ENCODE measurements at places on chromosomes 3 and 15.

- no peak for DNase-seq
Measured at GRCh38 chr3:71709908-71710511, 15.2 kb downstream of the EIF4E3 start.

DNA sequence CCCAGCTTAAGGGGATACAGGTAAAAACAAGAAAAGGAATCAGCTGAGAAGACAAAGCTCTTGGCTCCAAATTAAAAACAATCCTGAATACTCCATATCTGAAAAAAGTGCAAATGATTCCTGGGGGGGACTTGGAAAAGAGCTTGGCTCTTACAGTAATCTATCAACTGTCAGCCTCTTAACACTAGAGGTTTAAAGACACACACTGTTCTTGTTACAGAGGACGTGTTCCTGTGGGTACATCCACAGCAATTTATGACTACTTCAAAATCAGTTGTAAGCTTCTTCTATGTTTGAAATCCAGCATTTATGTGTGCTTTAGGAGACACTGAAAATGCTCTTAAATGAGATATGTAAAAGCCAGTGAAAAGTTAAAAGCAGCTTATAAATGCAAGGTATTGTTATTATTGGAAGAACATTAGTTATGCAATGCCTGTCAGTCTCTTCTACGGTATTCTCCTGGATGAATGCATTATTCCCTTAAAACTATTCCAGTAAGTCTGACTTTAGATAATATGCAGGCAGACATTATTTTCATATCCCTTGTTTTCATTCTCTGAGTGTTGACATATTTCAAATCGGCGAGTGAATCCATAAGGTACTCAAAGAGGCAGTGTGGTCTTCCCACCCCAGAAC, 408.4 kb upstream of the ADAMTS9 start:
- no peak for DNase-seq

DNA sequence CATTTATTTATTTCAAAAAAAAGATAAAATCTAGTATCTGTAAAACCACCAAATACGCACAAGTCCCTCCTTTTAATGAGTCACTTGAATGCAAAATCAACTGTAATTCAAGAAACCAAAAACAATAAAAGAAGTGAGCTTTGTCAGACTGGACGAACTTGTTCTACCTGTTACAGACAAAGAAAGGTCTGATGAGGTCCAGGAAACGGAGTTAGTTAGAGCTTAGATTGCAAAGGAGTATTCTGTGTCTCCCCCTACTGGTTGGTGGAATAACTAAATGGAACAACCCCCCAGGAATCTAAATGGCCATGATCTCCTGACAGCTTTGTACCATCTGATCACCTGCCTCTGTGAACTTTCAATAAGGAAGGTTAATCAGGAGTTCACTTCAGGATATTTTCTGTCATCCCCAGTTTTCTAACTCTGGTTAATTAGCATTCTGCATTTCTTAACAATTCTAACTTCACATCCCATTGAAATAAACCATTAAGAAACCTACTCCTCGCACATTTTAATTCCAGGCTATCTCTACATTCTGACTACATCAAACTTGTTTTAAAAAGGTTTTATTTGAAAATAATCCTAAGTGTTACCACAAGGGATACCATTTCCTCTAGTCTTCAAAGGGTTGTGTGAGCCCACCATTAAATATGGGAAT, 333.0 kb upstream of the SATB1 start:
- no peak for DNase-seq

GRCh38 chr3:186511245-186511644, 32.9 kb downstream of the CRYGS start:
- DNase-seq, result no peak

DNA sequence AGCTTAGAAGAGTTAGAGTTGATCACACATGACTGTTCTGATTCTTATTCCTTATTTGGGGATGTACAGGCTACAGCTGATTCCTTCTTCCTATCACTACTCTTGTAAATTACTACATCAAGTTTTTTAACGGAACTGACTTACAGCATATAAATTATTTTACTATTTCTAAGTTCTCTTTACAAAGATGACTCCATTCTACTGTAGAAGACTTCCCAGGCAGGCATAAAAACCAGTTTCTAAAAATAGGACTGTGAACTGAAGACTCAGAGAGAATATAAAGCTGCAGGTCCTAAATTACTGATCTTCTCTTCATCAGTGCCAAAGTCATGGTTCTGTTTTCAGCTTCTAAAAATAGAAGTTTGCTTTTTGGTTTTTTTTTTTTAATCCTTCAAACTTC, 38.9 kb downstream of the ANO10 start:
- DNase-seq, result no peak

- DNase-seq, result no peak
Measured at GRCh38 chr3:134682196-134682880, 31.5 kb upstream of the KY start.

- no peak for DNase-seq
Measured at GRCh38 chr3:65148687-65149086, 460.9 kb upstream of the ADAMTS9 start.

GRCh38 chr15:43199945-43200488, 14.8 kb downstream of the CCNDBP1 start:
- DNase-seq, result no peak

DNA sequence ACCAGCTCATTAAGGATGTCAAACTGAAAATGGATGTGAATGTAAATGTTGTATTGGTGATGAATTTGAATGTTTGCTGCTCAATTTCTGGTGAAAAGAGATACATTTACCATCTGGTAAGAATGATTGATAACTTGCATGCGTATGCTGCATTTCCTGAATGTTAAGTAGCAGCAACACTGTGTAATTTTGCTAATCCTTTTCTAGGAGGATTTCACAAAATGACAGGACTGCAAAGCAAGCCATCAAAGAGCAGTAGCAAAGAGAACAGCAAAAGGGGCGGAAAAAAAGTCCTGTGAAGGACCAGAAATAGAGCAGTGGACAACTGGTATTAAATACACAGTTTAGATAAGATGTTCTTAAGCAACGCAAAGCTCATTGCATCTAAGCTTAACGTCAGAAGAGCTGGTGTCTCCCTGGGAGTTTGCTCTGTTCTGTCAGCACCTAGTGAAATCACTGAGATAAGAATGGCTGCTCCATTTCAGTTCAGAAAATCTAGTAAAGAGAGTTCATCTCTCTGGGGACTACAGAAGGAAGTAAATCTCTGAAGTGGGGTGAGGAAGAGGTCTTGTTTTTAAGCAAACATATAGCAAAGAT, 23.5 kb upstream of the PAQR5 start:
- no peak for DNase-seq

- no peak for DNase-seq
Measured at GRCh38 chr3:73677336-73678024, 52.7 kb upstream of the PDZRN3 start.

DNA sequence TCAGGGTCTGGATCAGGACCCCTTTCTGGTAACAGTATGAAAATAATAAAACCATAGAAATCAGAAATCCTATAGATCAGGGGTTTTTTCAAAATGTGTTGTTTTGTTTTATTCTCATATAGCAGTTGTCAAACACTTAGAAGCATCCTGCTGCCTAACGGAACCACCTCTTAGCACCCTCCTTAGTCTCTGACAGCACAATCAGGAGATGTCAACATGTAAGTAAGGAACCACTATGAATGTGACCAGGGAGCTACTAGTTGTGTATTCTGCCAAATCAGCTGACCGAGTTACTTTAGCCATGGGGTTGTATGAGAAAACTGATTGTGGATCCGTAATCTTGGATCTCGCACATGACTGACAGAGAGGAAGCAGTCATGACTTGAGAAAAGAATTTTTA, 22.2 kb downstream of the CCDC39 start:
- no peak for DNase-seq

GRCh38 chr15:71732636-71733035, 77.7 kb upstream of the NR2E3 start:
- no peak for DNase-seq

- no peak for DNase-seq
Measured at GRCh38 chr3:160956785-160957184, 148.4 kb downstream of the B3GALNT1 start.

- no peak for DNase-seq
Measured at GRCh38 chr3:176579711-176580185, 617.5 kb downstream of the TBL1XR1 start.

DNA sequence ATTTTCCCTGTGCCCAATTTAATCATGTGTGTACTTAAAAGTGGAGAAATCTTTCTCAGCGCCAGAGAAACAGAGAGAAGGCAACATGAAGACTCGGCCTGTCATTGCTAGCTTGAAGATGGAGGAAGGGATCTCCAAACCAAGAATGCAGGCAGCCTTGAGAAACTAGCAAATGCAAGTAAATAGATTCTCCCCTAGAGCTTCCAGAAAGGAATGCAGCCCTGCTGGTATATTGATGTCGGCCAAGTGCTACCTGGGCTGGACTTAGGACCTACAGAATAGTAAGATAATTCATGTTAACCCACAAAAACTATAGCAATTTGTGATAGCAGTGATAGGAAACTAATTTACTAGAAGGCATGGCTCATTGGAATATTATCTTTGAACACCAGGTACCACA, 150.9 kb upstream of the ABI3BP start:
- DNase-seq, result no peak

GRCh38 chr15:69756440-69756839, 303.8 kb downstream of the RPLP1 start:
- no peak for DNase-seq

DNA sequence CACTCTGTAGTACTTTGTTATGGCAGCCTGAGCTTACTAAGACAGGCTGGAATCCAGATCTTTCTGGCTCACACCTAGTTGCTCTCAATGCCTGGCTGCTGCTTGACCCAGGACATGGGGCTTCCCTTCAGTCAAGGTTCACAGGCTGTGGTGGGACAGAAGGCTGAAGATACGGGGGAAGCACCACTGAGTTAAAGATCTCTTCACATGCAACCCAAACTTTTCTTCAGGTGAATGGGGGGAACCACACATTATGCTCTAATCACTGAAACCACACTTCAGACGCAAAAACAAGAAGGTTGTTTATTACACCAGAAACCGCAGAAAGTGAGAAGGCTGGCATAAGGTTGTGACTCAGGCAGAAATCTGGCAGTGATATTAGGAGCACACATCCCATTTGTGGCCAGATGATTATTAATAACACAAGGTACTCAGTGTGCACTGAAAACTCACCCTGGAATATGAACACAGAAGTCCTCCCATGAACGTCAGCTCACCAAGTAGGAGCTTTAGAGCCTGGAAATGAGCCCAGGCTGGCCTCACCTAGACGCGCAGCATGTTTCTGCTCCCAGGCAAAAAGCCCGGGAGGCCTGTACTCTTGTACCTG, 230.5 kb upstream of the CHRNA7 start:
- no peak for DNase-seq

DNA sequence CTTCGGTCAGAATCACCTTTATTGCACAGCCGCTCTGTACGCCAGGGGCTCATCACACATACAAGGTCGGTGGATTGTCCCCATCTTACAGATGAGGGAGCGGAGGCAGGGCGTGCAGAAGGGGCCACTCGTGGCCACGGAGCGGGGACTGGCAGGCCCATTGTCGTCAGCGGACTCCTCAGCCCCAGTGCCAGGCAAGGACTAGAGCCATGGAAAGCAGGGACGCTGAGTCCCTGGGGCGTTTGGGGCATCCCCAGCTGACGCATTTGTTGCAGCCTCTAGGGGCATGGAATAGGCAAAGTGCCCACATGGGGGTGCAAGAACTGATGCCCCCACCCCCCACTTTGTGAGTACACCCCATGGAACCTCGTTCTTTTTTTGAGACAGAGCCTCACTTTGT, 29.8 kb upstream of the FURIN start:
- DNase-seq, result no peak

DNA sequence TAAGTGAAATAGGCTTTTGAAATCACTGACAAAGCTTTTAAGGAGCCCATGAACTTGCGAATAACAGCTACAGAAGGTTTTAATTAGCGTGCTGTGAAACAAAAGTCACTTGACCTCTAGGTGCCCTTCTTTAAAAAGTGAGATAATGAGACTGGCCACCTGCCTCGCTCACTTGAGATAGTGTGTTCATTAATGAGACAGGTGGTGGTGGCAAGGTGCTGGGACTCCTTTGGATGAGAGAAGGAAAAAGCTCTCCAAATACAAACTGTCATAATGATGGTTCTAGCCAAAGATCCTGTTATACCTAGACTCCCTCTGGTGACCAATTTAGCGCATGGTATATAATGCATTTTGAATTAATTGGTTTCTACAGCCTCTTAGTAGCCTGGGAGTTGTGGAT, 22.7 kb upstream of the IREB2 start:
- DNase-seq, result no peak

- no peak for DNase-seq
Measured at GRCh38 chr3:66443118-66443803, 57.6 kb downstream of the LRIG1 start.

DNA sequence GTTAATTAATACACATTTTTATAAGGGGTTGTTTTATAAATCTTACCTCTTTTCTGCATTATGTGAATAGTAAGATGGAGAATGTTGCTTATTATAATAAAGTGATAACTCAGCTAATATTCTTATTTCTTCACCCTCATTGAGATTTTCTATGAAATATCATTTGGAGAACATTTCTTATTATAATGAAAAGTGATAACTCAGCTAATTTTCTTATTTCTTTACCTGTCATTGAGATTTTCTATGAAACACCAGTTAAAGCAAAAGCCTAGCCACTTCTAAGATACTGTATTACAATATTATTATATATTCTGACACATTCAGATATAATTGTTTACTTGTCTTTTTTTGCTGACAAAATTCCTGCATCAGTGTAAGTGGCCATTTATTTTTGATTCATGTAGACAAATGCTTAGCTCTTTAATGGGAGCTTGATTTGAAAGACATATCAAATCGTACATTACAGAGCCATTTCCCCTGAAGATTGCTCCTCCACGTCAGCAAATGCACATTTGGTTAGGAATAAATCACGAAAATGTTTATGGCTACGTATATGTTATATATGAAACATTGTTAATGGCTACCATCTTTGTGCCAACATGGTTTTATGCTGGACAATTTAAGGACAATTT, 427.5 kb downstream of the CHL1 start:
- DNase-seq, result no peak

DNA sequence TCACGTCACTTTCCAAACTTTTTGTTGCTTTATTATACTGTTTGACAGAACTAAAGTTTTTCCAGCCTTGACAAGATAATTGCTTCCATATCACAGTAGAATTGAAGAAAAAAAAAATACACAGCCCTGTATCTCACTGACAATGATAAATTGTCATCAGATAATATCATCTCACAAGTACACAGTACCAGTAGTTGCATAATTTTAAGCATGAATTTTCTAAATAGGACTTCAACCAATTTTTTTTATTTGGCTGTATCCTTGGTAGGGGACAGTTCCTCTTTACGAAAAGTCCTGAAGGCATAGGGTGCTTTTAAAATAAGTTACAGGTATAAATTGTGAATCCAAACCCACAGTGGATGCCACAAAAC, 230.7 kb downstream of the ATP8B4 start:
- no peak for DNase-seq

- no peak for DNase-seq
Measured at GRCh38 chr15:52104532-52105004, 8.0 kb downstream of the BCL2L10 start.

DNA sequence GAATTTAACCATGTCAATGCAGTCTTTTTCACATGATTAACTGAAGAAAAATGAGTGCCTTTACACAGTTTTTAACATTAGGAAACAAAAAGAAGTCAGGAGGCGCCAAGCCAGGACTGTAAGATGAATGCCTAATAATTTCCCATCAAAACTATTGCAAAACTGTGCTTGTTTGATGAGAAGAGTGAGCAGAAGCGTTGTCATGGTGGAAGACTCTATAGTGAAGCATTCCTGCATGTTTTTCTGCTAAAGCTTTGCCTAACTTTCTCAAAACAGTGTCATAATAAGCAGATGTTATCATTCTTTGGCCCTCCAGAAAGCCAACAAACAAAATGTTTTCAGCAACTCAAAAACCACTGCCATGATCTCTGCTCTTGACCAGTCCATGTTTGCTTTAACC, 156.8 kb upstream of the CDIN1 start:
- no peak for DNase-seq

GRCh38 chr3:71784914-71785531, at the start of gene PROK2:
TSS of gene PROK2 (minus strand) at chr3:71785148. CDS start at chr3:71785052, 96 bp downstream.
- DNase-seq, result no peak

Data from stimulated activated CD8-positive, alpha-beta memory T cell treated with anti-CD3 and anti-CD28 coated beads, Interleukin-7, amount 100 ng/mL, for 1 hour (primary cell).